Sigmoid colon (tissue), 7 donors: ENCODE measurements at places on chromosomes 5 and 9. TPM values are rescaled to one million over a fixed set of nuclear protein-coding genes. Genes with fewer than 3 reads are reported as not detected.
A peak's percentile ranks its signal among the peaks of the same experiment; 100 is the strongest.

Gene FGF10
- total RNA-seq = 28.8 TPM

Gene LCN15
- total RNA-seq = not detected

Gene MORN5
- total RNA-seq = 34.3 TPM

Gene MYO10
- 4.2 TPM for total RNA-seq

DNA sequence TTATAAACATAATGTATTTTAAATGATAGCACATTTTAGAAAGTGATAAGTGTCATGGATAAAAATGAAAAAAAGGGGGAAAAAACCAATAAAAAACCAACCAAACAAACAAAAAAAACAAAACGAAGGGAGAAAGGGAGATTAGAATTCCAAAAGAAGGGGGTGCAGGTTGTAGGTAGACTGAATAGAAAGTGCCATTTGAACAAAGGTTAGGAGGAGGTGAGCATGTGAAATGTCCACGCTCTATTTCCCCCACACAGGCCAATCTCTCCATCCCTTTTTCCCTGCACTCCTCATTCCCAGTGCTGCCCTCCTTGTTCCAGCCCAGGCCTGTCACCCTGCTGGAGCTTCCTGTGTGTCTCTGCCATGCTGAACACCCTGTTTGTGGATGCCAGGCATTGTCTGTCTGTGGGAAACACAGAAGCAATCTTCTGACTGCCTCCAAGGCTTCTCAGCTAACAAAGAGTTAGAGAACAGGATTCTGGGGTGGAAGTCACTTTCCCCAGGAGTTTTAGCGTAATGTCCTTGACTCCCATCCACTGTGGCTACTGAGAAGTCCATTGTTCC is 138.8 kb downstream of the ADAMTS16 start:
- no peak for DNase-seq

DNA sequence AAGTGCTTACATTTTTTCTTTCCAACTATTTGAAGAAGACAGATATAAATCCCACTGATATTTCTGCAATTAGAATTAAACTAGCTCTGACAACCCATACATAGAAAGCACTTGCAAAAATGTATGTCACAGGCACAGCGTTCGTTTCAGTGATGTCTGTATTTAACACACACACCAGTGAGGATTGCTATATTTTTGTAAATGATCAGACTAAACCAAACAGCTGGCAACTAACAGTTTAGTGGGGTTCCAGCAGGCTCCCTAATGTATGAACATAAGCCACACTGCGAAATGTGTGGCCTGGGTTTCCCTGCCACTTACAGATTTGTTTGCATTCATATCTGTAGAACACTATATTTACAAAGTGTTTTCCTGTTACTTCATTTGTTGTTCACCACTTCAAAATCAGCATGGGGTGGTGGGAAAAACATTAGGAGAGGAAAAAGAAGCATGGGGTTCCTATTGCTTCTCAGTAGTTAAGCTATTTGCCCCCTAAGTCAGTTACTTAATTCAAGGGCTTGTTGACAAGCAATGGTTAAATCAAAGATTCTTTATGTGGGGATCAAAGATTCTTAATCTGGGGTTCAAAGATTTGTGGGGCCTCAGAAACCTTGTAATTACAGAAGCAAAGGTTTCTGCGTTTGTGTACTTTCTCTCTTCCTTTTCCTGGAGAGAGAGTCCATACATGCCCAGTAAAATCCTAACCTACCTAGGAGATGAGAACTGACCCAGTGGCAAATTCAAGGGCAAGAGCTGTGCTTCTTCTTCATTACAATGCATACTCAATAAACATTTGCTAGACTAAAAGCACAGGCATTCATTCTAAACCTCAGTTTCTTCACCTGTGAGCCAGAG is 27.1 kb downstream of the ZNF608 start:
- DNase-seq = no peak

DNA sequence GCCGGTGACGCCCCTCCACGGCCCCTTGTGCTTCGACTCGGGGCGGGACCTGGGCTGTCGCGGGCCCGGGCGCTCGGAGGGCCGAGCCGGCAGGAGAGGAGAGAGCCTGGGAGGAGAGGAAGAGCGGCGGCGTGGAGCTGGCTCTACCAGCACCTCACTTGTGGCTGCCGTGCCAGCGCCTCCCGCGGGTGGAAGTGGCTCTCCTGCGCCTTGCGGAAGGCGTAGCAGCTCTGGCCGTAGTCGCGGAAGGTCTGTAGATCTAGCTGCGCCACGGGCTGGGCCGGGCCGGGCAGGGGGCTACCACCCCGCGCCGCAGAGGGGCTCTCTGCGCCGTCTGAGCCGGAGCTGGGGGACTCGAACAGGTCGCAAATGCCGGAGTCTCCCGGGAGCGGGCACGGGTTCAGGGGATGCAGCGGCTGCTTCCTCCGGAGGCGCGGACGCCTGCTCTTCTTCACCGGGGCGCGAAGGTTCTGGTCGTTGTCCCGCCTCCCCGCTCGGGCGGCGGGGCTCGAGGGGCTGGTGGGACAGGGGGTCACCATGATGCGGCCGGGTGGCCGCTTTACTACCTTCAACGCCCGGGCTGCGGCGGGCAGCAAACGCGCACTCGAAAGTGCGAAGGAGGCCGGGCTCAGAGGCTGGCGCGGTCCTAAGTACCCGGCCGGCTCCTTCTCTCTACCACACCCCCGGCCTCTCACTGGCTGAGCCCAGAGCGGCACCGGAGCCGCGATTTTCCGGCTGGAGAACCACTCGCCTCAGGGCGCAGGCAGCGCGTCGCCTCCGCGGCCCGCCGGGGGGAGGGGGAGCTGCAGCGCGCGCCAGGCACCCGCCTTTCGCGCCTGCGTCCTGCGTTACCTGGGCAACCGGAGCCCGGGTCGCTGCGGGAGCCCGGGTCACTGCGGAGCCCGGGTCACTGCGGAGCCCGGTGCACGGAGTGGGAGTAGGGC is at the start of gene CCNO:
Gene CCNO, minus strand, starts transcription at position 624 of the 944 bp plus-strand sequence. Its CDS starts 85 bp downstream, at position 539.
- DNase-seq = peak; percentile 71

GRCh38 chr5:148561801-148562311 is 92.5 kb downstream of the HTR4 start:
- peak; percentile 85 for DNase-seq

DNA sequence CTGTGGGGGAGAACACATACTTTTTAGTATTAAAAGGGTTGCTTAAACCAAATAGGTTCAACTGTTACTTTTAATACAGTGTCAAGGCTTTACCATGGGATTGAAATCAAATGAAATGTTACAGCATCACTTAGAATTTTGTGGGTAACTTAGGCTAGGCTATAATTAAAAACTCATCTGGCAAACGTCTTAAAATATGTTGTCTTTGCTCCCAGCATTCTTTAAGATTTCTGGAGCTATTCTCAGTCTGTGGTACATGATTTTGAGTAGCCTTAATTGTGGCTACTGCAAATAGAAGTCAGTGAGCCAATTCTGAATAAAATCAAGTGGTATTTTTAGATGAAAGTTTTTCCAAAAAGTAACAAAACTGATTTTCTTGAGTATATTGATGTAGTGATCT is 30.7 kb downstream of the UHRF2 start:
- DNase-seq = no peak

DNA sequence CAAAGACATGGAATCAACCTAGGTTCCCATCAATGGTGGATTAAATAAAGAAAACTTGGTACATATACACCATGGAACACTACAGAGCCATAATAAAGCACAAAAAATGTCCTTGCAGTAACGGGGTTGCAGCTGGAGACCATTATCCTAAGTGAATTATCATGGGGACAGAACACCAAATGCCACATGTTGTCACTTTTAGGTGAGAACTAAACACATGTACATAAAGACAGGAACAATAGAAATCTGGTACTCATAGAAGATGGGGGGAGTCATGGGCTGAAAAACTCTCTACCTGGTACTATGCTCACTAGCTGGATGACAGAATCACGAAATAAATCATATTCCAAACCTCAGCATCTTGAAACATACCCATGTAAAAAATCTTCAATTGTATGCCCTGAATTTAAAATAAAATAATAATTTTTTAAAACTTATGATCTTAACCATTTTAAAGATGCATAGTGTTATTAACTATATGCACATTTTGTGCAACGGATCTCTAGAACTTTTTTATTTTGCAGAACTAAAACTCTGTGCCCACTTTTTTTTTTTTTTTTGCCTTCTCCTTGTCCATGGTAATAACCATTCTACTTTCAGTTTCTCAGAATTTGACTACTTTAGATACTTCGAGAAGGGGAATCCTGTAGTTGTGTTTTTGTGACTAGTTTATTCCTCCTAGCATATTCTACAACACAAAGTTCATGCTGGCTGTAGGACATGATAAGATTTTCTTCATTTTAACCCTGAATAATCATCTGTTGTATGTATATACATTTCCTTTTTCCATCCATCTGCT is 1081.6 kb upstream of the ACO1 start:
- DNase-seq = no peak
